ENCODE measurements at places on chromosomes 16 and 17.

DNA sequence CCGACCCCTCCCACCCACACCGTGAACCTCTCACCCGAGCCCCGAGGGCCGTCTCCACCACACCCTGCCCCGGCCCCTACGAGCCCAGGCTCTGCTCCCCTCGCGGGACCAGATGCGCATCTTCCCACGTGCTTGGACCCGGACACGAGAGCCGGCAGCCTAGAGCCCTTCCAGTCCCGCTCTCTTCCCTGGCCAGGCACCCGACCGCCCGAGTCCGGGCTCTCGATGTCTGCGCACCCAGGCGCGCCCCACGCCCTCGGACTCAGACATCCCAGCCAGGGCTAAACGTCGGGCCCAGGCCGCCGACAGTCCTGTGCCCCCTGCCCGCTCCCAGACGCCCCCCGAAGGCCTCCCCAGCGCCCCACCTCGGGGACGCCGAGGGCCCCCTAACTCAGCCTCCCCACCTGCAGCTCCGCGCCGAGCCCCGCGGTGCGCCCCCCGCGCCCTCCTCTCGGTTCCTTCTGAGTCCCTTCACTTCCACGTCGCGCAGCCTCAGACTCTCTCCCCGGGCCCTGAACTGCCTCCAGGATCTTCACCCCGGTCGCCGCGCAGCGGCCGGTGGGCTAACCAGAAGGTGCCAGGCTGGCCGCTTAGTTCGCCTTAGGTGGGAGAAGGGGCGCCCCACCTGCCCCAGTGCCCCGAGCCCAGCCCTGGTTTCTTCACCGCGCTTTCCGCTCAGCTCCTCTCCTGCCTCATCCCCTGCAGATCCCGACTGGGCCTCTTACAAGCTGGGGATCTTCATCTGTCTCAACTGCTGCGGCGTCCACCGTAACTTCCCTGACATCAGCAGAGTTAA lies 688 bp downstream of the ADAP2 start:
- DNase-seq = no peak

DNA sequence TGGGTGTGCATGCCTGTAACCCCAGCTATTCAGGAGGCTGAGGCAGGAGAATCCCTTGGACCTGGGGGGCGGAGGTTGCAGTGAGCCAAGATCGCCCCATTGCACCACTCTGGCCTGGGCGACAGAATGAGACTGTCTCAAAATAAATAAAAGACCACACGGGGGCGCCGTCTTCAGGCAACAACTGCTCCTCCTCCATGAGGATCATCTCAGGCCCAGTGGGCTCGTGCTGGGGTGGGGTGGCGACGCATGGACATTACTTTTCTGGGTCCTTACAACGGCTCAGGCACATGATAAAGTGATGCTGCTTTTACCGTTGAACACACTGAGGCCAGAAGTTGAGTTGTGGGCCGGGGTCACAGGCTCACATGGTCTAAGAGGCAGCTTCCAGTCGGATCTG lies 56.2 kb downstream of the PRMT7 start:
- DNase-seq = peak; percentile 38

- no peak for DNase-seq
Measured at GRCh38 chr16:26491101-26491670, 575.5 kb upstream of the C16orf82 start.

DNA sequence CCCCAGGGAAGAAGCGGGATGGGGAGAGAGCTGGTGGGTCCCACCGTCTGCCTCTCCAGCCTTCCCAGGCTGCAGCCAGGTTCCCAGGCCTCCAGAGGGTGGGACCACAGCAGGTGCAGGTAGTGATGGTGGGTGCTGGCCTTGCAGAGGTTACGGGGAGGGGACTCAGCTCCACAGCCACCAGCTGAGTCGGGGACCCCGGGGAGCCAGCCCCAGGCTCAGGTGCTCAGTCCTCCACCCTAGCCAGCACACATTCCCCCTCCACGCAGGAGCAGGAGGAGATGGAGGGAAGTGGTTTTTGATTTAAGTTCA lies 5.0 kb downstream of the TP53I13 start:
- no peak for DNase-seq

DNA sequence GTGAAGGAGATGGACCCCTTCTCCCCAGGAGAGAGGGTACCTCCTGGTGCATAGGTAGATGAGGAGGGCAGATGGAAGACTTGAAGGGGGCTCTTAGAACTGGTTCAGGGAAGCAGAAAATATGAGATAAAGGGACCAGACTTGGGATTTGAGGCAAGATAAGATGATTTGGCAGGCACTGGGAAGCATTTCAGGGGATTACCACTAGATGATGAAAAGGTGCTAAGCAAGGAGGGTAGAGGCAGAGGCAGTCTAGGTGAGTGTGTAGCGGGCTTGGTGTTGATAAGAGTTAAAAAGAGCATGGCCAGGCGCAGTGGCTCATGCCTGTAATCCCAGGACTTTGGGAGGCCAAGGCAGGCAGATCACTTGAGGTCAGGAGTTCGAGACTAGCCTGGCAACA lies 14.4 kb downstream of the SLC9A5 start:
- DNase-seq = no peak

DNA sequence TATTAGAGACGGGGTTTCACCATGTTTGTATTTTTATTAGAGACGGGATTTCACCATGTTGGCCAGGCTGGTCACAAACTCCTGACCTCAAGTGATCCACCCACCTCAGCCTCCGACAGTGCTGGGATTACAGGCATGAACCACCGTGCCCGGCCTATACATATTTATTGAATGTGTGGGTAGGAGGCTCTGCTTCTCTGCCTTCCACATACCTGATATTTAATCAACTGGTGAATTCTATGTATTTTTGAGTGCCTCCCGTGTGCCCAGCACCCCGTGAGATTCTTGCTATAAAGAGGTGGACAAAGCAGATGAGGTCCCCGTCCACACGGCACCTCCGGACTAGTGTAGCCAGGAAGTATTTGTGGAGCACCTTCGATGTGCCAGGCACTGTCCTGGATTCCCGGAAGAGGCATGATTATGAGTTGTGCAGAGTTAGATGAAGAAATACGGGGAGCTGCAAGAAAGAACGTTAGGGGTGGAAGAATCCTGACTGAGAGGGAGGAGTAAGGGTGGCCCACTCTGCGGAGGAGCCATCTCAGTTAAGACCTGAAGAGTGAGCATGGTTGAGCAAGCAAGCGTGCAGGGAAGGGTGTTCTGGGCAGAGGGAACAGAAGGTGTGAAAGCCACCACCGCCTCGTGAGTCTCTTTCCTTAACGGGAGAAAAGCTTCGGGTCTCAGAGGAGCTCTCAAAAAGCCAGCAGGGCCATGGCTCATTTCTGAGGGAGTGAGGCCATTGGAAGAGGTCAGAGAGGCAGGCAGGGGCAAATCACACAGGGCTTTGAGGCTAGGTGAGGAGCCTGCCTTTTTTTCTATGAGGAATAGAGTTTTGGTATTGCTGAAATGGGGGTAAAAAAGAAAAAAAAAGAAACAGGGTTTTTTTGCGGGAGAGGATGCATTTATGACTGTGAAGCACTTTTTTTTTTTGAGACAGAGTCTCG lies 21.2 kb downstream of the CRISPLD2 start:
- no peak for DNase-seq

- no peak for DNase-seq
Measured at GRCh38 chr17:385178-385835, 32.7 kb upstream of the RPH3AL start.

DNA sequence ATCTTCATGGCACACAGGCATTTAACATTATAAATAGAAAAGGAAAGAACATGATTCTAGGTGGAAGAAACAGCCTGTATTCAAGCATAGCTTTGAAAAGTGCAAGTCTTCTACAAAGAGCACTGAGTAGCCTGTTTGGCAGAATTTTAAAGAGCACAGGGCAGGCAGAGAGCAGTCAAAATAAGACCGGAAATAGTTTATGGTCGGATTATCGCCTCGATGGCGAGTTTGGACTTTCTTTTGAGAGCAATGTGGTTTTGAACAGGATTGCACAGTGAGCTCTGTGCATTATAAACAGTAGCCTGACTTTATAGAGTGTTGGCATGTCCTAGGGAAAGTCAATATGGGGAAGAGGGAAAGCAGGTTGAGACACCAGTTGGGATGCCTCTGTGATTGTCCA lies 6.2 kb upstream of the TMEM100 start:
- DNase-seq = no peak

GRCh38 chr17:78654325-78654724 lies 77.1 kb upstream of the DNAH17 start:
- no peak for DNase-seq
